ENCODE measurements at places on chromosomes 5 and 9. TPM values are rescaled to one million over a fixed set of nuclear protein-coding genes. Genes with fewer than 3 reads are reported as not detected.
A peak's percentile ranks its signal among the peaks of the same experiment; 100 is the strongest.

Gene PCDHB11
- 4.2 TPM for total RNA-seq

Gene F12
- 0.83 TPM for total RNA-seq

DNA sequence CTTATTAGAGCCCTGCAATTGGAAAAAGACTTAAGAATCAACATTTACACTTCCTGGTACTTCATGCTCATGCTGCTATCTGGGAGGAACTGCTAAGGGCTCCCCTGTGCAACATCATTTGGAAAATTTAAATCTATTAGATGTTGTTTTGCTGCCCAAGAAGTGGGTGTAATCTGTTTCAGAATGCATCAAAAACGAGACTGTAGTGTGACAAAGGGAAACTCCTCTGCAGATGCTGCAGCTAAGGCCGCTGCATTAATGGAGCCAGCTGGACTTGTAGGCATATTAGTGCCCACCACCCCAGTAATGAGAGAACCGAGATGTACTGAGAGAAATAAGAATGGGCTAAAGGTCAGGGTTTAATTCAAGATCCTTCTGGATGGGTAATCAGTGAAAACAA is 11.1 kb upstream of the PAIP1 start:
- H3K36me3 ChIP-seq, result no peaks in the 10 kb centered on the region
- H3K4me1 ChIP-seq, result no peaks in the 10 kb centered on the region
- H3K27ac ChIP-seq, result no peak overlapping the region
- no peaks in the 10 kb centered on the region for H3K27me3 ChIP-seq

- H3K36me3 ChIP-seq, result no peaks in the 10 kb centered on the region
- H3K27me3 ChIP-seq, result no peaks in the 10 kb centered on the region
- H3K4me1 ChIP-seq, result no peaks in the 10 kb centered on the region
- H3K4me3 ChIP-seq, result no peak overlapping the region
- no peak overlapping the region for H3K27ac ChIP-seq
Measured at GRCh38 chr5:77828445-77828844, 52.3 kb upstream of the TBCA start.

GRCh38 chr9:34545497-34545896 is 22.7 kb upstream of the ENHO start:
- peak; percentile 35 for DNase-seq
- H3K36me3 ChIP-seq, result no peaks in the 10 kb centered on the region
- H3K27me3 ChIP-seq, result no peaks in the 10 kb centered on the region
- no peak overlapping the region for H3K4me3 ChIP-seq
- no peaks in the 10 kb centered on the region for H3K4me1 ChIP-seq
- H3K27ac ChIP-seq, result no peak overlapping the region

DNA sequence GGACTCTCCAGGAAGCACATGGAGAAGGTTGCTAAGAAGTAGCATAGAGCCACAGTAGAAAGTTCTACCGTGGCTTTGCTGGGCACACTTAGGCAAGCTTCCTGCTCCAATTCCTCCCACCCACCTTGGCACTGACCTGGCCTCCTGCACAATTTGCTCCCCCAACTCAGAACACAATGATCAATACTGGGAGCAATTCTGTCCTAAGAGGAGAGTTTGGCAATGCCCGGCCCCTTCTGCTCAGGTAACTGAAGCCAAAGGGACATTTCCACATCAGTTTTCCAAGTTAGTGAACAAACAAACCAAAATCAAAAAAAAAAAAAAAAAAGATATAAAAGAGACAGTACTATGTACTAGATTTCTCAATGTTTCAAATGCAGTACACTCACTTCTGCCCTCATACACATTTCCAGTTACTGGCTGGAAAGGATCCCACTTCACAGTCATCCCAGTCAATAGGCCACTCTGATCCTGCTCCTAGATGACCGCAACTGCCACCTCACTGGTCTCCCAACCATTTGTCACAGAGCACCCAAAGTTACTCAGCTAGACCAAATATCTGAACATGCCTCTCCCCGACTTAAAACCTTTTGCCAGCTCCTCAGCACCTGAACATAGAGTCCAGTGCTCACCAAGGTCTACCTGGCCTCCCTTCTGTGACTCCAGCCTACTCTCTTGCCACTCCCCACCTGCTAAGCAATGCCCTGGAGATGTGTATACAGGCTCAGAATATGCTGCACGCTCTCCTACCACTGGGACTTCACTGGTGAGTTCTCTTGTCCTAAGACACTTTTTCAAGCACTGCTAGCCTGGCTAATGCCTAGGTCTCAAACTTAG is 21.3 kb downstream of the ABCA1 start:
- H3K4me3 ChIP-seq, result no peak overlapping the region
- H3K4me1 ChIP-seq, result peaks cover 97% of the 10 kb centered on the region
- H3K27me3 ChIP-seq, result no peaks in the 10 kb centered on the region
- H3K36me3 ChIP-seq, result peaks cover 14% of the 10 kb centered on the region
- H3K27ac ChIP-seq, result peak overlapping the region; percentile 64
- DNase-seq, result peak; percentile 84

GRCh38 chr9:129333617-129334104 is 155.6 kb upstream of the IER5L start:
- peaks cover 40% of the 10 kb centered on the region for H3K4me1 ChIP-seq
- no peaks in the 10 kb centered on the region for H3K27me3 ChIP-seq
- peak overlapping the region; percentile 86 for H3K27ac ChIP-seq
- no peak for DNase-seq

All from sigmoid colon (tissue), 7 donors.